ENCODE measurements at places on chromosomes 2 and 18.

DNA sequence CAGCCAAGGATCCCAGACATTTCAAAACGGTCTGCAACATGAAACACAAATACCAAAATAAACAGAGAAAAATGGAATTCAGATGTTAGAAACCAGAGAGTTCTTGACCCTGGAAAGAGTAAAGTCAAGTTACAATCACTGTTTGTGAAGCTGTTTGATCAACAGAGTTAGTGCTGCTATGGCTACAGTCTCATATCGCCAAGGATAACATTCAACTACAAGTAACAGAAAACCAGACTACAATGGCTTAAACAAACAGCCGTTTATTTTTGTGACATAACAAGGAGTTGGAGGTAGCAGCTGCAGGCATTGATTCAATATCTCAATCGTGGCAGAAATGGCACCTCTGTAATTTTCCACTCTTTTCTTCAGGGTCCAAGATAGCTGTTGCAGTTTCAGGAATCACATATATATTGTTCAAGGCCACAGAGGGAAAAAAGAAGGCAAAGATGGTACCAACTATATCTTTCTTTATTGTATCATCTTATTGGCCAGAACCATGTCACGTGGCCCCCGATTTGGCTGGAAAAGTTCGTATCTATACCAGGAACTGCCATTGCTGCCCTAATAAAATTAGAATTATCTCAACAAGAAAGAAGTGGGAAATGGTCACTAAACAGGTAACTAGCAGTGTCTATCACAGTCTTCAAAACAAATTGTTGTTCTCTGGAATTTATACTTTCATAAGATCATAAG lies 17.7 kb upstream of the HNRNPLL start:
- no peak for DNase-seq

DNA sequence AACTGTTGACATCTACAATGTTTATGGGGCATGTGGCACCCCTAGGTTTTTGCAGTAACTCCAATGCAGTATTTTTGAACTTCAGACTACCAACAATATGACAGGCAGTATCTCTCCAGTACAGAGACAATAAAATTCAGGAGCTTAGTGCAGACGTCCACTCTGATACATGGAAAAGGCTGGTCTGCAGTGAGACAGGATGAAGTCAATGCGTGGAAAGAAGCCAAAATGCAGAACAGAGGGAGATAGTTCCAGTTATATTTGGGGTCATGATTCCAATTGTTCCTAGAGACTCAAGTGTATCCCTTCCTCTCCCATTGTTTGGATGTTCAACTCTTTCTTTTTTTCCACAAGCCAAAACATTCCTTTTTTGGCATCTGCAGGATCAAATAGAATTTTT lies 18.7 kb upstream of the SMAD2 start:
- no peak for DNase-seq

DNA sequence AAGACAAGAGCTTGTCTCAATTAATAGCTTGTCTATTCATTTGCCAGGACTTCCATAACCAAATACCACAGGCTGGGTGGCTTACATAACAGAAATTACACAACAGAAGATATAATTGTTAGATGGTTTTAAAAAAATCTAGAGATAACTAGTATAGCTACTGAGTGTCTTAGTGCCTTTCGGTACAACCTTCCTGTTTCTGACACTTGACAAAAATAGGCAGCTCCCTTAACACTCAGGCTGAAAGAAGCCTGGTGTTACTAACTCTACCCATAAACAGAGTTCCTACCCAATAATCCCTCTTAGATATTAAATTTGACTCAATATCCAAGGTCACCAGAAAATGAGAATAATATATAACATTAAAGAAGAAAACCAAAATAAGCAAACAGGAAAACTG lies 129.7 kb downstream of the BARD1 start:
- DNase-seq = no peak

DNA sequence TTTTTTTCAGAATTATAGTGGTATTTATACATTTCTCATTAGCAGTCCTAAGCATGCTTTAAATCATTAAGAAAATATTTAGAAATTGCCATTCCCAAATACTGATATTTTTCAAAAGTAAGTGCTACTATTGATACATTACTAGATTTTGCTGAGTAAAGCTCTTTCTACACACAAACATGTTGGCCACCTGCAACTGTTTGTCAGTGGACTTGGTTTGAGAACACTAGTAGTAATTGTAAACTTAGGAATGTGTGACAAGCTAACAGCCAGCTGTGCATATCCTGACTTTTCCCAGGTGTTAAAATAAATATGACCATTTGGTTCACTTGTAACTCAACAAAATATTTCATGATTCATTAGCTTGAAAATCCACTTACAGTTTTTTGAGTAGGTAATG lies 103.1 kb downstream of the MSTN start:
- DNase-seq = no peak

DNA sequence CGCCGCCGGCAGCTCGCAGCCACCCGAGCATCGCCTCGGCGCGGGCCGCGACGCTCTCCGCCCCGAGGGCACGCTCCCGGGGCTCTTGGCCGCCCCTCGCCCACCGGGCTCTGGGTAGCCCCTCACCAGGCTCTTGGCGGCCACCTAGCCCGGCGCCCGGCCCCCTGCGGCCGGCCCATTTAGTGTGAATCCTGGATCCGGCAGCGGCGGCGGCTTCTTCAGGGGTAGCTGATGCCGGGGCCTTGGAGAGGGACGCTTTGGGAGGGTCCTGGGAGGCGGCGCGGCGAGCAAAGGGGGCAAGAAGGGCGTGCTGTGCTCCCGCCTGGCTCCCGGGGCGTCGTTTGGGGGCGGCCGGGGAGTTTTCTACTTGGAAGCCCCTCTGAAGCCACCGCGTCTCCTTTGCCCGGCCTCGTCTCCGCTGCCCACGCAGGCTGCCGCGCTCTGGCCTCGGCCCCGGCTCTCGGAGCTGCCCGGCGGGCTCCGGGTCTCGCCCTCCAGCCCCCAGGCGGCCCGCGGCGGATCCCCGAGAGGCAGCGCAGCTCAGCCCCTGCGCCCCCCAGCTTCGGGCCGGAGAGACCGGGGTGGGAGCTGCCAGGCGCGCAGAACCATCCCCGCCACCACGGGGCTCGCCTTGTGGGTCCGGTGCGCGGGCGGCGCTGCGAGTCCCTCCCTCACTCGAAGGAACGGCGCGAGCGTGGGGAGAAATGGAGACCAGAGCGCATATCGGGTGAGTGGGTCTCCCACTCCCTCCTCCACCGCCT lies 509 bp downstream of the PIEZO2 start:
- no peak for DNase-seq

GRCh38 chr18:58370612-58371011 lies 258.3 kb downstream of the ALPK2 start:
- no peak for DNase-seq

- DNase-seq = no peak
Measured at GRCh38 chr2:49260979-49261538, 106.7 kb upstream of the FSHR start.

DNA sequence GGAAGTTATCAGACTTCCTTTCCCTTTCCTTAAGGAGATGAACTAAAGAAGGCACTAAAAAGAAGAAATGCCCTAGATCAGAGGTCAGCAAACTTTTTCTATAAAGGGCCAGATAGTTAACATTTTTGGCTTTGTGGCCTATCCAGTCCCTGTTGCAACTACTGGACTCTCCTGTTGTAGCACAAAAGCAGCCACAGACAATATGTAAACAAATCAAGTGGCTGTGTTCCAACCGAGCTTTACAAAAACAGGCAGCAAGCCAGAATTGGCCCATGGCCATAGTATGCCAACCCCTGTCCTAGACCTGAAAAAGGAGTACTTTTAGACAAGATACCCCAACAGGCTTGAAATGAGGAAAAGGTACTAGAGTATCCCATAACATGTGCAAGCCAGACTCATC lies 10.9 kb downstream of the NHEJ1 start:
- DNase-seq = no peak

DNA sequence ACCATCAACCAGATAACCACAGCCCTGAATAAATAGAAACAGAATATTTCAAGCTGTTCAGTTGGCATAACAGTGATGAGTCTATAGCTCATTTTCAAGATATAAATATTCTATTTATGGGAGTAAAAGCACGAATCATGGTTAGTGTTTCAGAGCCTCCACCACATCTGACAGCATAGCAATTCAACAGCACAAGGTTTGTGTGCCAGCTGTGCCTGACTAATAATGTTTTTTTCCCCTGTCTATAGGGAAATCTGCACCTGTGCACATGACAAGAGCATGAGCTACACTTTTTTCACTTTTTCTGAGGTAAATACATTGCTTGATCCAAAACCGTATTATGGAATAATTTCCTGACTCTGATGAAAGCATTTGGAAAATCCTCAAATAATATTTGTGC lies 251.3 kb downstream of the RPIA start:
- no peak for DNase-seq

- DNase-seq = no peak
Measured at GRCh38 chr2:73105511-73105971, 7.2 kb downstream of the RAB11FIP5 start.

DNA sequence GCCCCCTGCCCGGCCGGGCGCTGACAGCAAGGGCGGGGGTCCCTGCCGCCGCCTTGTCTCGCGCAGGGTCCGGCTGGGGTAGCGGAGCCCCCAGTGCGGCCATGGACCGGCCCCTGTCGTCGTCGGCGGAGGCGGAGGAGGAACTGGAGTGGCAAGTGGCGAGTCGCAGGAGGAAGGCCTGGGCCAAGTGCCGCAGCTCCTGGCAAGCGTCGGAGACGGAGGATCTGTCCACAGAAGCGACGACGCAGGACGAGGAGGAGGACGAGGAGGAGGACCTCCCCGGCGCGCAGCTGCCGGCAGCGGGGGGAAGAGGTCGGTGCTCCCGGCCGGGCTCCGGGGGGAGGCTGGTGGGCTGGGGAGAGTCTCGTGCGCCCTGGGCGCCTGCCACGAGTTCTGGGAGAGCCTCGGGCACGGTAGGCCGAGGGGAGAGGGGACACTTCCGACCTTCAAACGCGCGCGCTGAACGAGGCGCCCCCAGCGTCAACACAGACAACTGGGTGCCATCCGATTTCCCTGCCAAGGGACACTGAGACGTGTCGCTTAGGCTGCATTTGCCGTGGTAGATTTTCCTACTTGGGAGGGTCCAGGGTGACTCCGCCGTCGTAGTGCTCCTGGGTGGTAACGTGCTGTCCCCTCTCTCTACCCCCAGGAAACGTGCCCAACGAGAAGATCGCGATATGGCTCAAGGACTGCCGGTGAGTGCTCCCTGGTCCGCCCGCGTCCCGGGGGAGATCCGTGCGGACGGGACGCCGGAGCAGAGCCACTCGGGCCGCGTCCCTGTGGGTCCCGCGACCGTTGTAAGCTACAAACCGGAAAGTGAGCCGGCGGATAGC lies 652 bp downstream of the ITPRID2 start:
- DNase-seq = peak; percentile 55
